Thymus (tissue), 14 donors: ENCODE measurements at places on chromosomes 4 and X.

GRCh38 chr4:56728512-56728911 lies 47.4 kb upstream of the HOPX start:
- no peak for DNase-seq

DNA sequence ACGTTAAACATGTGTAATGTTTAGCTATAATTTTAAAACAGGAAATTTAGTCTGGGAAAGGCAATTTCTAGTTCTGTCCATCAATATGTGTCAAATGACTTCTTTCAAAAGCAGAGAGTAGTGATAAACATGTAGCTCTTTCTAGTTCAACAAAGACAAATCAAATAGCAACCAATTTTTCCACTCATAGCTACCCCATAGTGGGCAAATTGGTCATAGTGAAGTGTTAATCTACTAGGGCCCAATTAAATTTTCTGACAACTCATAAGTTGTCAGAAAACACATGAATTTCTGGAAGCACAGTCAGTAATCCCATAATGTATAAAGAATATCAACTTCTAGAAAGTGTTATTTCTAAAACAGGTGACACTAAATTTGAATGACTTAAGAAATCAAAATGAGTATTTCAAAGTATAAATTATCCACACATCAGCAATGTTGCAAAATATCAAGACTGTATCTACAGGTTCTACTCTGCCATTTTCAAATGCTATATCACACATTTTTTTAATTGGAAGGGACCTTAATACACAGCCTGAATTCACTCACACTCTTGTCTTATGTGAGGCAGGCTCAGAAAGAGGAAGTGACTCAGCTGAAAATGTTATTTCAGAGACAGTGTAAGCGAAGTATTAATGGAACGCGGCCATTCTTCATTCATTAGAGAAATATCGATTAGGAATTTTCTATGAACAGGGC lies 7.7 kb downstream of the OCIAD2 start:
- DNase-seq, result no peak

- no peak for DNase-seq
Measured at GRCh38 chr4:166293556-166293955, 420.5 kb downstream of the TLL1 start.

- no peak for DNase-seq
Measured at GRCh38 chr4:15198070-15198727, 195.9 kb downstream of the CPEB2 start.

GRCh38 chr4:158013858-158014257 lies 159.0 kb downstream of the GASK1B start:
- DNase-seq, result no peak

- DNase-seq, result no peak
Measured at GRCh38 chr4:126778348-126778747, 854.4 kb upstream of the INTU start.

GRCh38 chr4:118585015-118585414 lies 100.2 kb upstream of the METTL14 start:
- no peak for DNase-seq

DNA sequence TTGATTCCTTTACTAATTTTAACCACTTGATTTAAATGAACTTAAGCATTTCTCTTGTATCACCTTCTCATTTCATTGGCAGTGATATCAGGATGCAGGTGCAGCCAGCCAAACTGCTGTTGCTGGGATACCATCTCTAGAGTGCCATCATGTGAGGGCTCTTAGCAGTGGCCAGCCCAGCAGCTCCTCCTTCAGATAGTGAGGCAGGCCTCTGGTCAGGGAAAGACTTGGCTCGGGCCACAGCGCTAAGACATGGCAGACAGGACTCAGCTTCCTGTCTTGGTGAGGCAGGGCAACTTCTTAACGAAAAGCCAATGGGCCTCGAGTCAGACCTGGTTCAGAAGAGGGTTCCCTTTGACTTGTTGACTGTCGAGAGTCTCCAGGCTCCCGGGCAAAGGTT lies 50.0 kb downstream of the NOP14 start:
- DNase-seq, result no peak

DNA sequence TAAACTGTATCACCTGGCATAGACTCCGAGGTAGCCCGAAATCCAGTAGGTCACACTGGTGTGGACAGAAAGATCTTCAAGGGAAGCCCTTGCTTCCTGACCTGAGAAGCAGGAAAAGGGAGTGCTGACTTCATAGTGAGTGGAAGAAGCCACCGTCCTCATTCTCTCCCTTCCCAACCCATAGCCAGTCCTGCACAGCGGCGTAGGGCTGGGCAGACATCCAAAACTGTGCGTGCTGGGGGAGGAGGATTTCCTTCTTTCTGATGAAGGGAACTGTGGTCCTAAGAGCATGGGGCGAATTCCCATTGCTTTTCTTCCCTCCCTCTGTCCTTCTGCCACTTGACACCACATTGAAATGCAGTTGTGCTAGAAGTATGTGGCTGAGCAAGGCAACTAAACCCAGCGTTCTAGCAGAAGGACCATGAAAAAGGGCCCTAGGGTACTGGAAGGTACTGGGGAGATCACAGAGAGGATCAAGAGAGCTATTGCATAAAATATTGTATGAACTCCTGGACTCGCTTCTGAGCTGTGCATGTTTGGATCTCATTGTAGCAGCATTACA lies 66.9 kb downstream of the STOX2 start:
- no peak for DNase-seq

GRCh38 chr4:141730805-141731204 lies 94.4 kb downstream of the IL15 start:
- no peak for DNase-seq

- no peak for DNase-seq
Measured at GRCh38 chr4:26101011-26101410, 187.0 kb downstream of the SMIM20 start.

GRCh38 chr4:1716065-1716945 lies 4.2 kb upstream of the SLBP start:
- DNase-seq, result no peak

GRCh38 chrX:114583646-114584374 lies at the start of gene HTR2C:
Gene HTR2C, plus strand, starts transcription at chrX:114584086. Its CDS starts 142,851 bp downstream, at chrX:114726937.
- DNase-seq, result no peak

- DNase-seq, result no peak
Measured at GRCh38 chrX:23394421-23394820, 59.8 kb downstream of the PTCHD1 start.

GRCh38 chr4:139014371-139015268 lies 961 bp upstream of the NOCT start:
- no peak for DNase-seq

DNA sequence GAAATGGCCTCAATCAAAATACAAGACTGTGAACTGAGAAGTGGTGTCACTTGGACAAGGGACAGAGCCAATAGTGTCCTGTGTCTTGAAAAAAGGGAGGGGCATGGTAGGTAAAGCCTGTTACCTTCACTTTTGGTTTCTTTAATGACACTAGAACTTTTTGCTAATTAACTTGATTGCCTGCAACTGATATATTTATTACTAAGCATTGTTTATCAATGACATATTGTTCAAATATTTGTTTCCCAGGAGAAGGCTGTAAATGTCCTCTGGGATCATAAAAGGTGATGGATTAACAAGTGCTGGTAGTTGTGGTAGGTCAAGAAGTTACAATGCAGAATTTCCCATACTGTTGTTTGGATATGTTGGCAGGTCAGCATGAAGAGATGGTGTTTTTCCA lies 93.8 kb upstream of the SCML1 start:
- no peak for DNase-seq

- DNase-seq, result no peak
Measured at GRCh38 chr4:25031077-25031621, 403 bp upstream of the LGI2 start.

DNA sequence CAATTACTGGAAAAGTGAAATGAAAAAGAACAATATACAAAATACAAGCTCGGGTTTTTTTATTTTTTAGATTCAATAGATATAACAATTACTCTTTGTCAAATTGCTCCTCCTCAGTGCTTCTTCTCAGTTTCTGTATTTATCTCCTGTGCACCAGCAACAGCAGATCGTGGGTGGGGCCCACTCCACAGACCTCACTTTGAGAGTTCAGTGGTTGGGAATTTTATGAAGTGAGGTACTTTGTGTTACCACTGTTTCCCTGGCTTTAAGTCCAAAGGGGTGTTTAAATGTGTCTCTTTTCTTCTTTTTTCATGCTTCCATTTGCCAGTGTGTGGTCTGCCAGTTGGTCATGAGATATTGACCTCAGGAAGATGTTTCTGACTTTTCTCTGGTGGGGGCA lies 54.4 kb downstream of the KIT start:
- DNase-seq, result no peak
